ENCODE measurements at places on chromosomes 12 and 14.

DNA sequence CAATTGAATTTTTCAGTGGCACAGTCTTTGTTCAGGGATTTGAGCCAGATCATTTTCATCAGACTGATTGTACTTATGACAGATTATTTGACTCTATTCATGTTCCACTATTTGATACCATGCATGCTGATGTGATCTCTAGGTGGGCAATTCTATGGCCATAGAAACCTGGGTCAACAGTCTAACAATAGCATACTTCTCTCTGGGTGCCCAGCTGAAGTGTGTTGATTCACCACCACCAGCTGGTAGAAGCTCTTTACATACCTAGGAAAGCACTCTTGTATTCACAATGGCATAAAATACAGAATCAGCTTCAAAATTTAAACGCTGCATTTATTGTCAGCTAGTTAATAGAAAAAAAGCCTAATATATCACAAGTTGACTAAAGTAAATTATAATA lies 90.2 kb upstream of the TMTC2 start:
- DNase-seq = no peak

DNA sequence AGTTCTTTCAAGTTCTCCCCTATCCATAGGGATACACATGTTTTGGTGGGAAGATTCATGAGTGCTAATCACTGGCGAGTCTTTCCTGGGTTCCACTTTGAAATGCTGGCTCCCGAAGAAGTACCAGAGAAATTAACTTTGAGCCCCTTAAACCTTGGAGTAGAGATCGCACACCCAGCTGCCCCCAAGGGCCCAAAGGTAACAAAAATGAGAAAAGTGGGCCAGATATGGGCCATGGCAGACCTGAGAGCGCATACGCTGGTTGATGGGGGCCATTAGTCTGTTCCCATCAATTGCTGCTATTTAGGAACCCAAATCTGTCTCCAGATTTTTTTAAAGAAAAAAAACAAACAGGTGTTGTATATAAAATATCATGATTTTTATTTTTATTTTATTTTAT lies 2.1 kb downstream of the GSTZ1 start:
- no peak for DNase-seq

GRCh38 chr12:62739266-62740015 lies 195.5 kb downstream of the PPM1H start:
- no peak for DNase-seq

DNA sequence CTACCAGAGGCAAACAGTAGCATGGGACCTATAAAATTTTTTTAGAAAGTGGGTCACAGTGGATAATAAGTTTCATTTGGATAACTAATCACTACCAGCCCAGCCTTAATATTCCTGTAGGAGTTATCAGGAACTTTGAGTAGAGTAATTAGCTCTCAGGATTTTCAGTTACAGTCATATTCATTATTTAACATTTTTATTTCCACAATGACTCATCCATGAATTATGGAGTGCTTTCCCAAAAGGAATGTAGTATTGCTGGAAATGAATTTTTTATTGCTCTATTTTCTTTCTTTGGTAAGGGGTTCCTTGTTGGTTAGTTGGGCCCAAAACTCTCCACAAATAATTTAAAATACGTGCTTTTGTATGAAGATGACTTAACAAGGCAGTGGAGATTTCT lies 53.7 kb downstream of the ERC1 start:
- DNase-seq = no peak

DNA sequence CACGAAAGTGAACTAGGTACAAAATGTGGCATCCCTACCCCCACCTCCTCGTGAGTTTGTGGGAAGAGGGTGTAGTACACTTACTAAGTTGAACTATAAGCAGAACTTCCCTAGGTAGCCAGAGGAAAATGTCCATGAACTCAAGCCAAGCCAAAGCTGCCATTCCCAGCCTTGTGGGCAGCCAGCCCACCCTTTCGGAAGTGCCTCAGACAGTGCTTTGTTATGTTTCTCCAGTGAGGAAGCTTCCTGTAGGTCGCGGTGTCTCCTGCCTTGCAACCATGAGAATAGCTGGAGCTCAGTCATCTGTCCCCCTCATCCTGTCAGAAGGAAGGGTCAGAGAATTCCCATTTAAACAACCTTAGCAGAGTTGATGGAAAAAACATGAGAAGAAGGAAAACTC lies 266.9 kb downstream of the DUSP6 start:
- DNase-seq = no peak

DNA sequence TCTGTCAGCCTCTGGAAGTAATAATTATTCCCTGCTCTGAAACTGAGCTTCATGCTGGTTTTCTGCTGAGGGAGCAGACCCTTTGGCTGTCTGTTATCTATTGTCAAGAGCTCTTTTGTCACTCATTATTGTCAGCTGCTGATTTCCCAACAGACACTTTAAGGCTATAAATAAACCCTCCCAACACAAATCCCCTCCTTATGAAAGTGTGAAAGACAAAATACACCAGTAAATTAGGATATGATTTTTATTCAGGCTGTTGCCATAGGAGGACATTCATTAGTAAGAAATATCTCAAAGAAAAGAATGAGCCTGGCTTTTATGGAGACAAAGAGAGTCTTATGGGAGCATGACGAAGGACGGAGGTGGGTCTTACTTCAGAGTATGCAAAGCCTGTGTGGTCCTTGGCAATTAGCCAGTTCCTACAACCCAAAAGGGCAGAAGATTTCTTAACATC lies 180.8 kb downstream of the CRADD start:
- no peak for DNase-seq

GRCh38 chr12:55722948-55723347 lies 2.8 kb downstream of the RDH5 start:
- DNase-seq = no peak

- DNase-seq = no peak
Measured at GRCh38 chr12:29741342-29742241, 42.1 kb downstream of the TMTC1 start.

DNA sequence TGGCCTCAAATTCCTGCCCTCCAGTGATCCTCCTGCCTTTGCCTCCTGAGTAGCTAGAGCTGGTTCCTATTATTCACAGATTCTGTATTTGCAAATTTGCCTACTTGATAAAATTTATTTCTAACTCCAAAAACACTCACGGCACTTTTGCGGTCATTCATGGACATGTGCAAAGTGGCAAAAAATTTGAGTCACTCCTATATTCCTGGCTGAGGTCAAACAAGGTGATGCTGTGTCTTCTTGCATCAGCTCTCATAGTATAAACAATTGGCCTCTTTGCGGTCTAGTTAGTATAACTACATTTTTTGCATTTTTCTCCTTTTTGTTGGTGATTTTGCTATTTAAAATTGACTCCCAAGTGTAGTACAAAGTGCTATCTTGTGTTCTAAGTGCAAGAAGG lies 24.7 kb downstream of the ATF1 start:
- no peak for DNase-seq

DNA sequence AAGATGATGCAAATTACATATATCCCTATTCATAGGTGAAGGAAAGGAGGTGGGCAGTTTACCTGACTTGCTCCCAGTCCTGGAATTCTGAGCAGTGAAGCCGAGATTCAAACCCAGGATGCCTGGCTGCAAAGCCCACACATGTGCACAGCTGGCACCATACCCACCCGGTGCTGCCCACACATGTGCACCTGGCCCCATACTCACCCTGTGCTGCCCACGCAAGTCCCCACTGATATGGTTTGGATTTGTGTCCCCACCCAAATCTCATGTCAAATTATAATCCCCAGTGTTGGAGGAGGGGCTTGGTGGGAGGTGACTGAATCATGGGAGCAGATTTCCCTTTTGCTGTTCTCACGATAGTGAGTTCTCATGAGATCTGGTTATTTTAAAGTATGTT lies 179.2 kb upstream of the C14orf180 start:
- no peak for DNase-seq

- no peak for DNase-seq
Measured at GRCh38 chr14:52185178-52185577, 82.3 kb upstream of the PTGDR start.

DNA sequence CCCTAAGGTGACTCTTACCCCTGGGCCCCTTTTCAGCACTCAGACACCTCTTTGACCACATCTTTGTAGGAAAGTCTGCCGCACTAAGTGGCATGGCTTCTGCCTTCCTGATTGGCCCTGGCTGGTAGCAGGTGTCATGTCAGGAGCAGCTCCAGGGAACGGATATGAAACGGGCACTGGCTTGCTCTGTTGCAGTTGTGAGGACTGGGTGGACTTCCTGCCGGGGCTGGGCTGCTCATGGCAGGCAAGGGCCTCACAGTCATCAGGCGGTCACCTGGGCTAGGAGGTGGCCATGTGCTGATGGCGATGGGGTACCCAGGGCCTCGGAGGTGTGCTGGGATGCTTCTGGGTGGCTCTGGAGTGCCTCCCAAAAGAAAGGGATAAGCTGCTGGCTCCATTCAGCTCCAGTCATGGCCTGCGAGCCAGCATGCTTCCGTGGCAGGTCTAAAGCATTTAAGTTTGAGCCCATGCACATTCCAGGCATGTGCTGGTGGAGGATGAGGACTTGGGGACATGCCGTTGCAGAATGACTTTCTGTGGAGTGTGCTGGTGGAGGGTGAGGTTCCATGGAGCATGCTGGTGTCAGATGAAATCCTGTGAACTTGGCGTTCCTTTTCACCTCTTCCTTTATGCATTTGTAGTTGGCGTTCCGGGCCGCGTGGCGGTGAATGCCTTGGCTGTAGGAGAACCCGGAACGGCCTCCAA lies 77.2 kb downstream of the EP400 start:
- DNase-seq = no peak

- no peak for DNase-seq
Measured at GRCh38 chr12:16325426-16325825, 22.0 kb upstream of the MGST1 start.

DNA sequence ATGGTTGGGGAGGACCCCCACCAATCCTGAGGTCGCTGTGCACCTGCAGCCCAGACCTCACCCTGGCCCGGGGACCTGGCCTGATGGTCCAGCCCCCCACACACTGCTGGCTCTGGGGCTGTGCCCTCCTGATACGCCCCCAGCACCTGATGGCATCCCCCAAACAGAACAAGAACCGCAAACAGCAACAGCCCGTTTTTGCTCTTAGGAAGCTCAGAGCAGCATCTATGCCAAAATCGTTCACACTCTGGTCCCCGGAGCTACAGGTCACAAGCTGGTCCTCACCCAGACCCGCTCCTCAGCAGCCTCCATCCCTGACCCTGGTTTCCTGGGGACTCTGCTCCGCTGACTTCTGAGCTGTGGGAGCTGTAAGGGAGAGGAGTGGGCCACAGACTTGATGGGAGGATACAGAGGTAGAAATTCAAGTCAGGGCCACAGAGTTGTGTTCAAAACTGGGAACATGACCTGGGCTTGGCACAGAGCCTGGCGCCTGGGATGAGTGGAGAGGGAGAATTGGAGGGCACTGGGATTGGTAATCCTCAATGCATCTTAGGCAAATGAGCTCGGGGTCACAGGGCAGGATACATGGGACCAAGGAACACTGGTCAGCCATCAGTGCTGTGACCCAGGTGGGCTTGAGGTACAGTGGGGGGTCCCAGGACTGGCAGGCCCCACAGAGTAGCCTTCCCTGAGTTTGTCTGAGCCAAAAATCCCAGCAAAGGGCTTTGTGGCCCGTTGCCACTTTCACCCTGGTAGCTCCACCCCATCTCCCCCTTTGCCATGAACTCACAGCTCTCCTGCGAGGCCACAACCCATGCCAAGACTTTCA lies 170.9 kb upstream of the RTL1 start:
- no peak for DNase-seq

GRCh38 chr12:39628836-39629235 lies 9.2 kb upstream of the ABCD2 start:
- no peak for DNase-seq

DNA sequence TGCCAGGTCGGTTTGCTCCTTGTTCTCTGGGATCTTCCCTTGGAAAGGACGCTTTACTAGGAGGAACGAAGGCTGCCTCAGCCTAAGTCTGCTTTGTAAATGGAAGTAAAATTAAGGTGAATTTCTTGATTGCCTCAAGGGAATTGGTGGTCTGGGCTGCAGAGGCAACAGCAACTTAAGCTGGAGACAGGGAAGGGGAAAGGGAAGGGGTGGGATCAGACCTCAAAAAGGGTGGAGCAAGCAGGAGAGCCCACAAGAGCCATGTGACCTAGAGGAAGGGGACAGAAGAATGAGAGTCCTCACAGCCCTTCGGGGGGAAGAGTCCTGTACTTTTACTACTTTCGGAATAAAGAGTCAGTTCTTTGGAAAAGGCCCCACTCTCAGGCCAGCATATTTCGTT lies 147.9 kb downstream of the PPM1H start:
- no peak for DNase-seq

DNA sequence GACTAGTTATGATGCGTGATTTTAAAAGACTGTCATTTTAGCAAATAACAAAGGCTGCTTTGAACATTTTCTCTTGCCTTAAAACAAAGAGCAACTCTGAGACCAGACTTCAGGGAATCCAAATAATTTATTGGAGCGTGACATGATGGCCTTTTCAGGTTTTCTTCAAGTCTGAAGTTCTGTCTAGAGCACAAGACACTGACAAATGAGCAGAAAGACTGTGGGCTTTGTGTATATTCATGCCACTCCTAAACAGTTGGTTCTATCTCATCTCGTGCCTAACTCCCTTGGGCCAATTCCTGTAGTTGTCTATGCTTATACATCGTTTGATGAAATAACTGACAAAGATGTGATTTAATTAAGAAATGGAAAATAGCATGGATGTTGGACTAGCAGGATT lies 47.5 kb downstream of the IFT81 start:
- no peak for DNase-seq

DNA sequence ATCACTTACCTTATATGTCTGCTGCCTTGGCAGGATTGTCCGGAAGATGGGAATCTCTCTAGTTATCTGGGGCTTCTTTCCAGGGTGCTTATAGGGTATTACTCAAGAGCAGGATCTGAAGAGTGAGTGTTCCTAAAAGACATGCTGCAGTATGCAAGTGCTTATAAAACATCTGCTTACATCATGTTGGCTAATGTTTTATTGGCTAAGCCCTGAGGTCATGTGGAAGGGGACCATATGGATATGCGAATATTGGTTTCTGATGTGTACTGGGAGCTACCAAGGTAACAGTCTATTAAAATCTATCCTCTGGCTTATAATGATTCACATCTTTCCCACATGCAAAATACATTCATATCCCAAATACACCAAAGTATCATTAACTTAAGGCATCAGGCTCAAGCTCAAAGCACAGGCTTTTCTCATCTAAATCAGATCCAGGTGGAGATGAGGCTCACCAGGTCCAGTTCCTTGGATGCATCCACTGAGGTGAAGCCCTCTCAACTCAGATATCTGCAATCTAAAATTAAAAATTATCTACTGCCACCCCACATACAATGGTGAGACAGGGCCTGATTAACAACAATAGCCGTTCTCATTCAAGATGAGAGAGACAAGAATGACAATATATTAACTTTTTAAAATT lies 29.8 kb downstream of the LRRIQ1 start:
- no peak for DNase-seq

Data from common myeloid progenitor, CD34-positive (primary cell).